ENCODE measurements at places on chromosomes 7 and 10.

- DNase-seq = no peak
These were observed 346.6 kb downstream of the PTEN start for GRCh38 chr10:88209837-88210561.

DNA sequence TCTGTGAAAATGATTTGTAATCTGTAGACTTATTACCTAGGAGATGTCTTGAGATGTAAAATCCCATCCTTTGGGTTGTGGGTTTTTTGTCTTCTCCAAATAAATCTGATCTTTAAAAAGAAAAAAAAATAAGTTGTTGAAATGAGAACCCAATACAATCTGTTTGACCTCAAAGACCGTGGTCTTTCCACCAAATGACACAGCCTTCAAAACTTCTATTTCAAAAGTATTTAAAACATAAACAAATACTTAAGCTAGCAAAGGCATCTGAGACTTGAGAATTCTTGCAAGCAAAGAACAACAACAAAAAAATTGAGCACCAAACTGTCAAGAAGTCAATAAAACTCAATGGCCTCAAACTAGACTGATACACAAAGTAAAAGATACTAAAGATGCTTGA is 67.9 kb upstream of the HECW1 start:
- no peak for DNase-seq

DNA sequence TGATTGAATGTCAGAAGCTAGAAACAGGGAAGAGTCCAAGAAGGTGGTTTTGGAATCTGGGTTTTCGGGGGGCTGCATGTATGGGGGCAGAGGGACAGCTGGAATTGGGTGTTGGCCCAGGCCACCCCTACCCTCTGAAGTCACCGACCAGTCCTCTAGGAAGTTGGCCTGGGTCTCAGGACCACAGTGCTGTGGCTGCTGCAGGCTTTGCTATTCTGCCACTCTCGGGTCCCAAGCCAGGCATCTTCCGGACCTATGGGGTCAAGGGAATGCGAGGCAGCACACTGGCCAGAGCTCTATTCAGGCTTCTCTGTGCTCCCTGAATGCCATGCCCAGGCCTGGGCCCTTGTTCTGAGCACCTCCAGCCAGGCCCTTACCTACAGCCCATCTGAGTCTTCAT is 13.2 kb downstream of the FGF8 start:
- no peak for DNase-seq

- DNase-seq = no peak
These were observed 412.1 kb downstream of the SUGCT start for GRCh38 chr7:40546616-40547501.

- no peak for DNase-seq
These were observed 173.4 kb upstream of the SHH start for GRCh38 chr7:155985518-155986250.

- peak; percentile 47 for DNase-seq
These were observed at the start of gene SRPK2 for GRCh38 chr7:105388356-105389087. SRPK2 (minus strand) TSS chr7:105388921.

DNA sequence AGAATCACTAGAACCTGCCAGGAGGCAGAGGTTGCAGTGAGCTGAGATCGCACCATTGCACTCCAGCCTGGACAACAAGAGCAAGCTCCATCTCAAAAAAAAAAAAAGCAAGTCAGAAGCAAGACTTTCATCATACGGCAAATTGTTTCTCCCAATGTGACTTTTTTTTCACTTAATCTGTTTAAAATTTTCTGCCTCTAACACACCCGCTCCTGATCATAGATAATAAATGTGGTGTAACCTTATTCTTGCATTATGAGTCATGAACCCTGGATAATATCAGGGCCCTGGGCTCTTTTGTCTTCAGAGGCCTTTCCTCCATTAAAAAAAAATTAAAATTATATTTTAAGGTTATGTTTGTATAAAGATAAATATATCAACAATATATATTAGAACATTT is 111.4 kb upstream of the JCAD start:
- DNase-seq = no peak

DNA sequence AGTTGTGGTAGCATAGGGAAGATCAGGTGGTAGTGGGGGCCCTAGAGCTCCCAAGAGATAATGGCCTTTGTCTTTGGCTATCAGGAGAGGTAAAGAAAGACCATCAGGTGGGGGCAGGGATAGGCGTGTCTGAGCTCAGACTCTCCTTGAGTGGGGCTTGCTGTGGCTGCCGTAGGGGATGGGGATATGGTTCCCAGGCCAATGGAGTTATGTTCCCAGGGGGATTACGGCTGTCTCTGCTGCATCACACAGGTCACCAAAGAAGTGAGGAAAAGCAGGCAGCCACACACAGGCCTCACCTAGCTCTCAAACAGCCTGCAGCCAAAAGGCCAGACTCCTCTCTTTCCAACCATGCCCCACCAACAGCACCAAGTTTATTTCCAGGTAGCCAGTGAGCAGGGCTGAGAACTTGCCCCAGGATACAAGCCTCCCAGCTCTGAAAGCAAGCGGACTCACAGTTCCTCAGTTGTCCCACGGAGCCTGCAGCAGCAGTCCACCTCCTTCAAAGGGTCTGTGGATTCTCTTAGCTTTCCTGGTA is 37.6 kb upstream of the C1QL3 start:
- DNase-seq = no peak

- DNase-seq = no peak
These were observed 303.5 kb upstream of the MGMT start for GRCh38 chr10:129163531-129163930.

DNA sequence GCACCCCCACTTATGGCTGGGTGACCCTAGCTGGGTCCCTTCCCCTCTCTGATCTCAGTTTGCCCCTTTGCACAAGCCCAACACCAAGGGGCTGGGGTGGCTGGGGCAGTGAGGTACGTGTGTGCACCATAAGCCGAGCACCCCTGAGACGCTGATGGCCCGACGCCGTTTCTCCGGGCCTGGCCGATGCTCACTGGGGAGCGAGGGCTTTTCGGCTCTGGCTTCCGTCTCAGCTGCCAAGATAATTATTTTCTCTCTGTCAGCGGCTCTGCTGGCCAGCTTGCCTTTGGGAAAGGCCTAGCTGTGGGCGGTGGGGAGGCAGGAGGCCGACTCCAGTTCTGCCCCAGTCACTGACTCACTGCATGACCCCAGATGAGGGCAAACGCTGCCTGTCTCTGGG is 91.0 kb downstream of the ZMIZ1 start:
- DNase-seq = no peak

GRCh38 chr7:92949748-92950147 is 113.4 kb upstream of the CDK6 start:
- peak; percentile 24 for DNase-seq

DNA sequence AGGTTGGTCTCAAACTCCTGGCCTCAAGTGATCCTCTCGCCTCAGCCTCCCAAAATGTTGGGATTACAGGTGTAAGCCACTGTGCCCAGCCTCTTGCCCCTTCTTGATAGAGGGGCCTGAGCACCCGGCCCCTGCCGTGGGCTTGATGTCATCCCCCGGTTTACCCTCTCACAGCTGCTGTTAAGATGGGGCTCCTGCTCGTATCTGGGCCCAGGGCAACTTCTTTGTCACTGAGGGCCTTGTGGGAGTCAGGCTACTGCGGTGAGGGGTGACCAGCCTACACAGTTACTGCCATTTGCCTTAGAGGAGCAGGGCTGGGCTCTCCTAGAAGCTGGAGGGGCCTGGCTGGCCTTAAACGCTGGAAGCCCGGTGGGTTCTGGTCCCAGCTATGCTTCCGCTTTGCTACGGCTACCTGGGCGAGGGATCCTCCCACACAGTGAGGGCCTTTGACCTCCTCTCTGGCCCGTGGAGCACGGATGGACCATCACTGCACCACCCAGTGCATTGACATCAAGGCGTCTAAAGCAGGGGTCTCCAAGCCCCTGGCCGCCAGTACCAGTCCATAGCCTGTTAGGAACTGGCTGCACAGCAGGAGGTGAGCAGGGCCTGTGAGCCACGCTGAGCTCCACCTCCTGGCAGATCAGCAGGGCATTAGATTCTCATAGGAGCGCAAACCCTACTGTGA is 1.1 kb upstream of the TMEM130 start:
- DNase-seq = no peak

- no peak for DNase-seq
These were observed 12.8 kb downstream of the PNLIPRP3 start for GRCh38 chr10:116440330-116441030.

GRCh38 chr10:48577158-48577557 is 27.7 kb downstream of the ARHGAP22 start:
- DNase-seq = no peak

DNA sequence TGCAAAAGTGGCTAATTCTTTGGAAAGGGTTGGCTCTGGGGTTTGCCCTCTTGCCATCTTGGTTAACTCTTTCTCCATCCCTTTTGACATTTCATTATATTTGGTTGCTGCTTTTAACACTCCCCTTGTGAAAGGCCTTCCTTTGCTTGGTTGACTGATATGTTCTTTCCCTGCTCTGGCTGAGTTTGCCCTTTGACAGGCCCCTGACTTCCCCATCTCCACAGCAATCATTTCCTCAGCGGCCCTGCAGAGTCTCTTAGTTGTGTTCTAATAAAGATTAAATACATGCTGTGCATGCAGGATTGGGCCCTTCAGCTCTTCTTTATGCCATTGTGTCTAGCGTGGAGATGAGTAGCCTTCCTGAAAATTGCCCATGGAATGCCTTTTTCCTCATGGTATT is 84.5 kb upstream of the CSTF2T start:
- no peak for DNase-seq

DNA sequence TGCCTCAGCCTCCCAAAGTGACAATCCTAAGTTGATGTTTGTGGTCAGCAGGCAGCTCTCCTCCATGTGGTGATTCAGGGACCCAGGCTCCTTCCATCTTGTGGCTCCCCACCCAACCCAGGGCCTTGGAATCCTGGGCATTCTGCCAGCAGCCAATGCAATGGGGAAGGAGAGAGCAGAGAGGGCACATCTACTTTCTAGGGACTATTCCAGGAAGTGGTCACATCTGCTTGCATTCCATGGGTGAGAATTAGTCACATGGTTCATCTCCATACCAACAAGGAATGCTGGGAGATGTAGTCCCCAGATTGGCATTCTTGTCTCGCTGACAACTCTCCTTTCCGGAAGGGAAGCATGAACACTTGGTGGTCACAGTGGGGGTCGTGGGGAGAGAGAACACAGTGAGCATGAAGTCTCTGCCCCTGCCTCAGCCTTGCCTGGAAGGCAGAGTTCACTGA is 9.9 kb upstream of the SRRM3 start:
- peak; percentile 26 for DNase-seq

DNA sequence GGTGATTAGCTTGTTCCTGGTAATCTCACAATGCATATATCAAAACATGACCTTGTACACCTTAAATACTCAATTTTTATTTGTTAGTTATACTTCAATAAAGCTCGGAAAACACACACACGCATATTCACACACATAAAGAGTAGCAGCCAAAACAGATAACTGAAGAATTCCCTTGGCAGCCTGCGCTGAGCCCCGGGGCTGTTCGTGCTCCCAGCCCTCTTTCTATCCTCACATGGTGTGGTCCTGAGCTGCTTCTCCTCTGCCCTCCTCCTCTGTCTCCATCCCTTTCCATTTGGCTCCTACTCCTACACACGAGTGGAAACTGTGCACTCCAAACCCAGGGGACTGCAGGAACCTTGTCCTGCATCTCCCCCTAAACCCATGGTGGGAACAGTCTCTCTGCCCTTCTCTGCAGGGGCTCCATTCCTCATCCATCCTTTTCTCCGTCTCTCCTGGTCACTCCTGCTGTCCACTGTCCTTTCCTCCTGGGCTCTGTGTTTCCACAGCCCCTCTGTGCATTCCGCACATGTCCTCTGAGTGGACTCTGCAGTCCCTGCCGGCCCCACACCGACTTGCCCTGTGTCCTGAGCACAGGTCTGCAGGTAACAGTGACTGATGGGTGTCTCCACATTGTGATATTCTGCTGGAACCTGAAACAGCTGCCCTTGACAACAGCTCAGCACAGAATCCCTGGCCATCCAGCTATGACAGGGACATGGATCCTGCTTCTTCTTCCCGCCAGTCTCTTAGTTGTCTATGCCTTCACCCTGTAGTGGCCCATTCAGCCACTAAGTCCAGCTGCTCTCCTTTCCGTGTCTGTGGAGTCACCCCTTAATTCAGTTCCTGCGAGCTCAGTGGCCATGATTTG is 216.8 kb upstream of the ZNF32 start:
- no peak for DNase-seq

DNA sequence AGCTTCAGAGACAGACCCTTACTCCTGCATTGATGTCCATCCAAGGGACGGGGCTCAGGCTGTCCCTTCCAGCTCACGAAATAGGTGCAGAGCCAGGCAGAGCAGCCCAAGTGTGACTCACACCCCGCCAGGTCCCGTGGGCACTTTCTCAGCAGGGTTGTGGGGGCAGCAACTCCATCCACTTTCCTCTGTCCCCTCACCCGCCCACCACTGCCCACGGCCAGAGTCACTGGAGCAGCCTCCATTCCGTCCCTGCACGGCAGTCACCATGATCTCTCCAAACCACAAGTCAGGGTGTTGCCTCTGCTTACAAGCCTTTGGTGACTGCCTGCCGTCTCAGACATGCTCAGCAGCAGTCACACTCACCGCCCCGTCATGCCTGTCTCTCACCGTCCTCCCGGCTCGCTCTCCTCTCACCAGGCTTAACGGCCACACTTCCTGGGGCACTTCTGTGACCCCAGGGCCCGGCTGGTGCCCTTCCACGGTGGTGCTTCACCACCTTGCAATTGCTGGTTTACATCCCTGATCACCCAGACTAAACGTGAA is 39.3 kb downstream of the CALML3 start:
- no peak for DNase-seq

DNA sequence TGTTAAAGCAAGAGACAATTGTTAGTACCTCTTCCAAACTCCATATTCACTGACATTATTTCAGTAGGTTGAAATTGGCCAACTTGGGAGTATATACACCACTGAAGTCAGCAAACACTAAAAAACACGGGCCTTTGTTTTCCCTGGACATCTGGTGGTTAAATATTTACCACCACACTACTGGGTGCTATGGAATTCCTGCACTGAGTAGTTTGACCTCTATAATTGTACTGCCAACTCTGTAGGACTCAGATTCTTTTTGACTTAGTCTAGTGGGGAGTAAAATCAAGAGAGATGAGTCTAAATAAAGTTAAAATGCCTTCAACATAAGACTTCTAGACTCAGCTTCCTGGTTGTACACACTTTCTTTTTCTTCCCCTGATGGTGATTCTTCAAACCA is 41.3 kb upstream of the TES start:
- DNase-seq = no peak

DNA sequence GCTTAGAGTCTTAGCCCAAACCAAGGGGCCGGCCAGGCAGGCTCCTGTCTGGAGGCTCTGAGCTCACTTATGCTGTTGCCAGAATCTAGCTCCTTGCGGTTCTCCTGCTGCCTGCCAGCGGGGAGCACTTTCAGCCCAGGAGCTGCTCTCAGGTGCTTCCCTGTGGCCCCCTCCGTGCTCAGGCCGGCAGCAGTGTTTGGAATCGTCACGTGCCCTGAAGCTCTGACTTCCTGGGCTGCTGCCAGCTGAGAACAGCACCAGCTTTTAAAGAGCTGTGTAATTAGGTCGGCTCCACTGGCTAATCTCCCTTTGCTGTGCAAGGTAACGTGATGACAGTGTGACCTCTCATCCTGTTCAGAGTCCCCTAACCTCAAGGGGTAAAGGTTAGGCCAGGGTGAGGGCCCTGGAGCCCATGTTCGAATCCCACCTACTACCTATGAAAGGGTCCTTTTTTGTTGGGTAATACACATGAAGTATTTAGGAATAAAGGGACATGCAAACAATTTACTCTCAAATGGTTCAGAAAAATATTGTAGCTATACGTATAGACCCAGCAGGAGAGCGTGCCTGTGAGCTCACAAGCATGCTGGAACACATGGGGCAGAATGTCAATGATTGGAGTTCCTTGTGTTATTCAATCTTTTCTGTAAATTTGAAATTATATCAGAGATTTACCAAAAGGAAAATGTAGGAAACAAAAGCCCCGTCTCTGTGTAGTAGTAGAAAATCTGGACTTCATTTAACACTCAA is 16.6 kb downstream of the ZNF862 start:
- DNase-seq = peak; percentile 89

GRCh38 chr10:22338931-22339330 is 6.4 kb upstream of the SPAG6 start:
- DNase-seq = no peak
